WTC11 (cell line): ENCODE measurements at places on chromosomes 11 and 22.

GRCh38 chr11:105219269-105219668 lies 79.7 kb upstream of the CARD18 start:
- DNase-seq = peak; percentile 18

DNA sequence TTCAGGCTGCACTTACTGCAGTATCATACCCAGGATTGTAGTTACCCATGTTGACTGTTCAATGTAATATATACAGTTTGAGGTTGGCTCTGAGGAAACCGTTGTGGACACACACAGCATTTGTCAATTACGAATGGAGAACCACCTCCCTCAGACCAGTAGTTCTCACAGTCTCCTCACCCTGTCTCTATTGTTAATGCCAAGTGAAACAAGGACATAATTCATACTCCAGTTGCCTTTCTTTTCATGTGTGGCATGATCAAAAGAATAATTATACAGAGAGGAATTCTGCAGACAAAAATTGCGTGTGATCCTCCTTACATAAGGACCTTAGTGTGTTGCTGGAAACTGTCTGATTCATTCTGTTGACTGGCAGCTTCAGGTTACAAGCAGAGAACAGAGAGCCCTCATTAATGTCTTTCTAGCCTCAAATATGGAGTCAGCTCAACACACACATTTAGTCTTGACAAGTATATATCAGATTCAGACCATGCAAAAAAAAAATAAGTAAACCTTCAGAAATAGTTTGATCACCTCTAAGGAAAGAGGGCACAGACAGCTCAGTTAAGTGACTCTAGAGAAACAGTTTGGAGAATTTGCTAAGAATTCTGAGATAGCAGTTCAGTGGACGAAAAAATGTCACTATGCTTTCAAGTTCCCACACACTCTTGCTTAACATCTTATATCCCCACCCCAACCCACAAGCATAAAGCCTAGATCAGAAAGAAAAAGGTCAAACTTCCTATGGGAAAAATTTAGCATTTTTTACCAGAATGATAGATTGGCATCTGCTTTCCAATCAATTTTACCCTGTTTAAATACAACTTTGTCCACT lies 96.1 kb downstream of the MAML2 start:
- DNase-seq = no peak

GRCh38 chr11:44307340-44308099 lies 2.4 kb downstream of the ALX4 start:
- no peak for DNase-seq

GRCh38 chr22:19478045-19478900 lies 720 bp downstream of the UFD1 start:
- DNase-seq = no peak

DNA sequence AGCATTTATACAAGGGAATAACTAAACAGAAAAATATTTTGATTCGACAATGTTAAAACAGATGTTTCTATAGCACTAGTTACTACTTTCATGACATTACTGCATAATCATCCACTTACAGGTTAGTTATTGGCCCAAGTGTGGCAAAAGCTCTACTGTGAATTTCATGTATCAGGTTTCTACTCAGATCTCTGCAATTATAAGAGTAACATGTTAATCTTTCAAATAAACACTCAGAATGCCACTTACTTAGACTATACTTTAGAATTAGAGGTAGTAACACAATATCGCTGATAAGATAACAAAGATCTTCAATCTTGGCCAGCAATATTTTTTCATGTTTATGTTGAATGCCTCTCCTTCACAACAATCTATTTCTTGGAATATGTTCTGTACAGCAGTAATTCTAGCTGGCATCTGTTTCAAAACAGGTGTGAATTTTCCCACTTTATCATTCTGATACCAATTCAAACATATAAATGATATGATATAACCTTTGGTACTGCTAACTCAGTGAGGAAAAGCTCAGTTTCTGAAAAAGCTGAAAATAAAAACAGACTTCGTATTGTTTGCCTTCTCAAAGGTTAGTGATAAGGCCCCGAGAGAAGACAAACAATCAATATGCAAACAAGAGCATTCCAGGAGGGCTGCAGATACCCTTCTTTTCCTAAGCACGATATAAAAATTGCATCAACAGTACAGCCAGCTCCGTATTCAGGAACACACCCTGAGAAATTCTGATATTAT lies 11.0 kb upstream of the CCDC34 start:
- no peak for DNase-seq

DNA sequence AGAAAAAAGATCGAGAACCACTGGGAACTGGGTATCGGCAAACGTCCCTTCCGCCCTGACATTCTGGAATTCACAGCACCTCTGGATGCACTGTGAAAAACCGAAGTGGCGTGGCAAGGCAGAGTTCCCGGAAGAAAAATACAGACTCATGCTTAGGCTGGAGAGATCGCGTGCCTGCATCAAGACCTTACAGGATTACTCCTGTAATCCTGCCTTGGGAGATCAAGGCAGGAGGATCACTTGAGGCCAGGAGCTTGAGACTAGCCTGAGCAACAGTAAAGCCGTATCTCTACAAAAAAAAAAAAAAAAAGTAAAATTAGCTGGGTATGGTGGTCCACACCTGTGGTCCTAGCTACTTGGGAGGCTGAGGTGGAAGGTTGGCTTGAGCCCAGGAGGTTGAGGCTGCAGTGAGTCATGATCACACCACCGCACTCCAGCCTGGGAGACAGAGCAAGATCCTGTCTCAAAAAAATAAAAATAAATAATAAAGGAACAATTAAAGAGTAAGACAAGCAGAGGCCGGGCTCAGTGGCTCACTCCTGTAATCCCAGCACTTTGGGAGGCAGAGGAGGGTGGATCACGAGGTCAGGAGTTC lies 19.9 kb upstream of the TEF start:
- DNase-seq = no peak
